ENCODE measurements at places on chromosomes 12 and 14.

GRCh38 chr14:55000381-55000780 lies 26.5 kb downstream of the WDHD1 start:
- no peak for DNase-seq

GRCh38 chr14:93220509-93220908 lies 13.5 kb downstream of the UBR7 start:
- no peak for DNase-seq

DNA sequence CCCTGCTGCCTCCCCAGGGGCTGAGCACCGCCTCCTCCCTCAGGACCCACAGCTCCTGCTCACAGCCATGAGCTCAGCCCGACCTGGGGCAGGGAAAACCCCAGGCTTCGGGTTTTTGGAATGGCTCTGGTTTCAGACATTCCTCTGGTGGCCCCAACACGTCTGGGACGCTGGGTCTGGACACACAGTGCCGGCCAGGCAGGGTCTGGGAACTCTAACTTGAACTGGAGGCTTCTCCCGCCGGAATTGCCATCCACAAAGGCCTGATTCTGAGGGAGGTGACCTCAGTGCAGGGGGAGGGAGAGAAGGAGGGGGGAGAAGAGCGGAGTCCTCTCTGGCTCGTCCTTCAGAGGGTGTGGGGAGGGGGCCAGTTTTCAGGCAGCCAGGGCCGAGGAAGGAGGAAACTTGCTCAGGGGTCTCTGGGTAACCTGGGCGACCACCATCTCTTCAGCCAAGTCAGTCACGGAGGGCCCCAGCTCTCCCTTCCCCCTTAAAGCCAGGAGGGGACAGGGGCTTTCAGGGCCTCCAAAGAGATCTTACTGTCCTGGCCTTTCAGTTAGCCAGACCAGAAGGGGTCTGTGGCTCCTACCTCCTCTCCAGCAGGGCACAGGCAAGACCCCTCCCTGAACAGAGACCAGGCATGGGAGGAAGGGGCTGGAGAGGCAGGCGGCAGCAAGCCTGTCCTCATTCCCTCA lies 19.4 kb downstream of the NCKAP5L start:
- no peak for DNase-seq

- no peak for DNase-seq
These were observed 413 bp downstream of the DAD1 start for GRCh38 chr14:22588526-22589095.

GRCh38 chr14:92500491-92500941 lies 13.1 kb upstream of the RIN3 start:
- no peak for DNase-seq

DNA sequence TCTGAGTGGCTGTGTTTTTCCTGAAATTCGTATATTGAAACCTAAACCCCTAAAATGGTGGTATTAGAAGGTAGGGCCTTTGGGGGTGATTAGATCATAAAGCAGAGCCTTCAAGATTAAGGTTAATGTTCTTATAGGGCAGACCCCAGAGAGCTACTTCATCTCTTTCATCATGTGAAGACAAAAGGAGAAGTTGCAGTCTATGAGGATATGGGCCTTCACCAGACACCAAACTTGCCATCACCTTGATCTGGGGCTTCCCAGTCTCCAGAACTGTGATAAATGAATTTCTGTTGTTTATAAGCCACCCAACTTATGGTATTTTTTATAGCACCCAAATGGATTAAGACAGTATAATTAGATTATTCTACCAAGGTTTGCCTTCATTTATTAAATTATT lies 275.0 kb upstream of the ATP2B1 start:
- DNase-seq = no peak

GRCh38 chr12:111435661-111436201 lies 30.0 kb downstream of the SH2B3 start:
- no peak for DNase-seq

DNA sequence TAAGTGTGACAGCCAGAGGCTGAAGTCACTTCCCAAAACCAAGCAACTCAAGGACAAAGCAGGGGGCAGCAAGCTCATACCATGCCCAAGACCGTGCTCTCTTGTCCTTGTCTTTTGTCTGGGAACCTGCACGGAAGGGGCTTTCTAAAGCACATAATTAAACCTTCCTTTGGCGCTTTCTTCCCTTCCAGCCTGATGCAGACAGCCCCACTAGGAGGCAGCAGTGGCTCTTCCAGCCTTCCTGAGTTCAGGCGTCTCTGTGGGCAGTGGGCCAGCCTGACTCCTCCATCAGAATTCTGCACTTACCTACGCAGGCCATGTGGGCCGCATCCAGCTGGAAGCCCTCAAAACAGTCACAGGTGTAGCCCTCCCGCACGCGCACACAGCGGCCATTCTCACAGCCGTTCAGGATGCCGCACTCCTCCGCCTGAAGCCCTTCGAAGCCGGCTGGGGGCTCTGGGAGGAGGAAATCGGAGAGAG lies 7.6 kb downstream of the ISCA2 start:
- no peak for DNase-seq

DNA sequence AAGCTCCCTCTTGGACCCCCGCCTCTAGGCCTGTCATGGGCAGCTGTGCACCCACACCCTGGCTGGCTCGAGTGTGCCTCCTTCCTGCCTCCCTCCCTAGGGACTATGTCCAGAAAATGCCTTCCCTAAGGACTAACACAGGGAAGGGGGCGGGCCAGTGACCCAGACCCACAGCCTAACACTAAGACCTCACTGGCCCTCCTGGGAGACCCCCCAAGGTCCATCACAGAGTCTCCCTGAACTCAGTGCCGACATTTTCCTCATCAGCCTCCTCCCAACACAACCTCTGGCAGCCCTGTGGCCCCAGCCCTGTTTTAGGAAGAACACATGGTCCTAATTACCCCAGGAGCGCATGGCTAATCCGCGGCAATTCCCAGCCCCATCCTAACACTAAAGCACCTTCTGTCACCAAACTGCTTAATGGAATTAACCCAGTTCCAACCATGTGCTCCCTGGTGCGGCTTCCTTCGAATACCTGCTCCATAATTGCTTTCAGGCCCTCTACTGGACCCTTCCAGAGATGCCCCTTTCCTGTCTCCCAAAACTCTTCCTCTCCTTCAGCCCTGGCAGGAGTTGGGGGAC lies 5.6 kb downstream of the MSI1 start:
- no peak for DNase-seq

- no peak for DNase-seq
These were observed 248.8 kb downstream of the ANO6 start for GRCh38 chr12:45464699-45465098.

- DNase-seq = no peak
These were observed 99.9 kb downstream of the NINJ2 start for GRCh38 chr12:563250-563781.

- no peak for DNase-seq
These were observed 88.7 kb upstream of the MUCL1 start for GRCh38 chr12:54765652-54766051.

DNA sequence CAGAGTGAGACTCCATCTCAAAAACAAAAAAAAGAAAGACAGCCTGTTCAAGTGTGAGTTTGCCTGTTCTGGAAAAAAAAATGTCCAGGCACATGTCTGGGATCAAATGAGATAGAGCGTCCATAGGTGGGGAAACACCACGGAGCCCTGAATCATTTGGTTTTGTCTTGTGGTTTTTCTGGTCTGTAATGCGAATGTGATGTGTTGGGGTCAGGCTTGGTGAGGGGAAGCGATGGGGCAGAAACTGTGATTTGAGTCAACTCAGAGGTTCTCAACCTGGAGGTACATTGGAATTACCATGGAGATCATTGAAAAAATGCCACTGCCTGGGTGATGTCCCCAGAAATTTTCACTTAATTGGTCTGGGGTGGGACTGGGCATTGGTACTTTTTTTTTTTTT lies 183.9 kb upstream of the PWP1 start:
- DNase-seq = no peak

DNA sequence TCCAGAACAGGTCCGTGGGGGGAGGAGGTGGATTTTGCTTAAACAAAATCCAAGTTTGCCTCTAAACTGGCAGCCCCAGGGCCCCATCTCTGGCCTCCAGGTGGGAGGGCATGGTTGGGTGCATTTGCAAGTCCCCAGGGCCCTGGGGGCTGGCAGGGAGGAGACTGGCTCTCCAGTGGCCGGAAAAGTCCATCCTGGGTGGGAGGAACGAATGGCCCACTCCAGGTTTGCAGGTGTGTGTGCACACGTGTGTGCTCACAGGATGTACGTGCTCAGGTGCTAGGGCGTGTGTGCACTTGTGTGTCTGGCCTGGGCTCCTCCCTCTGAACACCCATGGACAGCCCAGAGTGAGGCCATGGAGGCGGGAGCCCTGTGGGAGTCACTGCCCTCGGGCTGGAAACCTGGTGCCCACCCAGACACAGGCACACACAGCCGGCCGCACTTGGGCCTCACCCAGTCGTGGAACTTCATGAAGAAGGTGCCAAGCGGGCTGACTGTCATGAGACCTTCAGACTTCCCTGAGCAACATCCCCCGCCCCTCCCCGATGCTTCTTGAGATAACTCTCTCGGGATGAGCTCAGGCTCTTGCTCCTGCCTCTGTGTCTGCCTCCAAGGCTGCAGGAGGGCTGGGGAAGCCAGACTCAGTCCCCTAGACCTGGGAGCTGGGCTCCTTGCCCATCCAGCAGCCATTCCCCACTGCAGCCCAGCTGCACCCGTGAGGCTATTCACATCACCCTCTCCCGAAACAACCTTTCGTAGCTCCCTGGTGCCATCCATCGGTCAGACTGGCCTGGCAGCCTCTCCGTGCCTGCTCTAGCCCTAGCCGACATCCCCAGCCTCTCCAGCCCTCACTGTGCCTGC lies 9.4 kb downstream of the AHNAK2 start:
- DNase-seq = no peak

DNA sequence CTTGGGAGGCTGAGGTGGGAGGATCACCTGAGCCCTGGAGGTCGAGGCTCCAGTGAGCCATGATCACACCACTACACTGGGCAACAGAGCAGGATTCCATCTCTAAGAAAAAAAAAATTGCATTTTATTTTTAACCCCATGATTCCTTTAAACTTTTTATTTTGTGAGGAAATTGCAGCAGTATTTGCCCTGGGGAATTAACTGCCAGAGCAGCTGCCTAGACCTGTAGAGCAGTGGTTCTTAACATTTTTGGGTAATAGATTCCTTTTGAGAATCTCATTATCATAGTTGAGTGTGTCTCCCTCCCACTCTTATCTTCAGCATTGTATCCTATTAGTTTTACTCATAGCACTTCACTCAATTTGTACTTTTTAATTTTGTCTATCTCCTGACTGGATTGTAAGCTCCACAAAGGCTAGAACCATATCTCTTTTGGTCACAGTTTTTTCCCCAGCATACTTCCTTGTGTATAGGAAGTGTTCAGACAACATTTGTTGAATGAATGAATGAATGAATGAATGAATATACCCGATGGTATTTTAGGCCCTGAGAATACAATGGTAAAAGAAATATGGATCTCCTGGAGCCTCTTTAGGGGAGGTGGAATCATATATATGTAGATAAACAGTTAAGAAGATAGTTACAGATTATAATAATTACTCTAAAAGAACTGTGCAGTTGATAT lies 40.6 kb downstream of the BRMS1L start:
- DNase-seq = no peak
